ENCODE measurements at places on chromosomes 5 and 9. TPM values are rescaled to one million over a fixed set of nuclear protein-coding genes. Genes with fewer than 3 reads are reported as not detected.
A peak's percentile ranks its signal among the peaks of the same experiment; 100 is the strongest.

- H3K36me3 ChIP-seq = no peaks in the 10 kb centered on the region
- no peak overlapping the region for H3K4me3 ChIP-seq
- no peak overlapping the region for H3K27ac ChIP-seq
- H3K4me1 ChIP-seq = no peaks in the 10 kb centered on the region
- H3K27me3 ChIP-seq = no peaks in the 10 kb centered on the region
- DNase-seq = no peak
Measured at GRCh38 chr9:17783227-17783626, 204.4 kb downstream of the SH3GL2 start.

- no peak overlapping the region for H3K27ac ChIP-seq
- DNase-seq = no peak
- H3K36me3 ChIP-seq = no peaks in the 10 kb centered on the region
- H3K4me3 ChIP-seq = no peak overlapping the region
Measured at GRCh38 chr9:119298076-119298853, 71.0 kb downstream of the BRINP1 start.

GRCh38 chr5:133232435-133232834, 180.6 kb downstream of the HSPA4 start:
- no peak overlapping the region for H3K27ac ChIP-seq
- no peak for DNase-seq
- H3K4me1 ChIP-seq = peaks cover 2% of the 10 kb centered on the region
- no peaks in the 10 kb centered on the region for H3K36me3 ChIP-seq
- no peaks in the 10 kb centered on the region for H3K27me3 ChIP-seq

DNA sequence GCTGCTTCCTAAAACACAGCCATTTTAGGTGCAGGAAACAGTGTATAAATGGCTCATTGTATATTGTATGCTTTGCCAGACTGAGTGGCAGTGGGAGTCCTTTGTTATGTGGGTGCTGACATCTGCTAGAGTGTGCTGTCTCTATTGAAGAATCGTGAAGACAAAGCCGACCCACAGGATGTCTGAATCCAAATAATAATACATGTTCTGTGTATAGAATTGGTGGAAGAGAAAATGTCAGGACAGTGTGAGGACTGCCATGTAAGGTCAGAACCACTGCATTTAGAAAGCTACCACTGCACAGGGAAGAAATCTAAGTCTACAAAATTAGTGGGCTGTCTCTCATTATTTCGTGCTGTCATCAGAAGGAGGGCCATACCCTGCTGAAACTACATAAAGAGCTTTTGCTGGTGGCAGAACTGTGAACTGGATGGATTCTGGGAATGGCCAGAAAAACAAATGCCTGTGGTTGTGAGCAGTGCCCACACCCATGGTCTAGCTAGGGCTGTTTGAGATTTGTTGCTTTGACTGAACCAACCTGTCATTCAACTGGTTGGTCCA, 2.5 kb downstream of the IL7R start:
- peak overlapping the region; percentile 89 for H3K4me3 ChIP-seq
- peaks cover 80% of the 10 kb centered on the region for H3K4me1 ChIP-seq
- H3K27ac ChIP-seq = peak overlapping the region; percentile 95
- DNase-seq = no peak

- peaks cover 65% of the 10 kb centered on the region for H3K36me3 ChIP-seq
- peaks cover 52% of the 10 kb centered on the region for H3K4me1 ChIP-seq
- peak; percentile 53 for DNase-seq
- peaks cover 56% of the 10 kb centered on the region for H3K27me3 ChIP-seq
- peak overlapping the region; percentile 98 for H3K27ac ChIP-seq
- peak overlapping the region; percentile 98 for H3K4me3 ChIP-seq
Measured at GRCh38 chr5:173327084-173327947, 898 bp downstream of the STC2 start.

DNA sequence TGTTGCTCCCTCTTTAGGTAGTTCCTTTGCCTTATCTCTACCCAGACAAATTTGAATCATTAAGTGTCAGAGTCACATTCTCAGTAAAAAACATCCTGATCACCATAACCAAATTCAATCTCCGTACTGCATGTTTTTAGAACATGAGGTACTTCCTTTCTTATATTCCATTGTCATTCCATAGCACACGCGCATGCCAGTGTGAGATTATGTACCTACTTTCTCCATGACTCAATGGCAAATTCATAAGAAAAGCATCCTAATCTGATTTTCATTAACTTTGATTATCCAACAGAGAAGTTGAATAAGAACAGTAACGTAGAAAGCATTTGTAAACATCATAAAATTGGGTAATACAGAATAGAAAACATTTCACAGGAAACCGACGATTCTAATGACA, 1118.6 kb upstream of the CDH9 start:
- no peak for DNase-seq
- H3K36me3 ChIP-seq = no peaks in the 10 kb centered on the region
- no peak overlapping the region for H3K4me3 ChIP-seq
- H3K27ac ChIP-seq = no peak overlapping the region
- H3K27me3 ChIP-seq = no peaks in the 10 kb centered on the region

DNA sequence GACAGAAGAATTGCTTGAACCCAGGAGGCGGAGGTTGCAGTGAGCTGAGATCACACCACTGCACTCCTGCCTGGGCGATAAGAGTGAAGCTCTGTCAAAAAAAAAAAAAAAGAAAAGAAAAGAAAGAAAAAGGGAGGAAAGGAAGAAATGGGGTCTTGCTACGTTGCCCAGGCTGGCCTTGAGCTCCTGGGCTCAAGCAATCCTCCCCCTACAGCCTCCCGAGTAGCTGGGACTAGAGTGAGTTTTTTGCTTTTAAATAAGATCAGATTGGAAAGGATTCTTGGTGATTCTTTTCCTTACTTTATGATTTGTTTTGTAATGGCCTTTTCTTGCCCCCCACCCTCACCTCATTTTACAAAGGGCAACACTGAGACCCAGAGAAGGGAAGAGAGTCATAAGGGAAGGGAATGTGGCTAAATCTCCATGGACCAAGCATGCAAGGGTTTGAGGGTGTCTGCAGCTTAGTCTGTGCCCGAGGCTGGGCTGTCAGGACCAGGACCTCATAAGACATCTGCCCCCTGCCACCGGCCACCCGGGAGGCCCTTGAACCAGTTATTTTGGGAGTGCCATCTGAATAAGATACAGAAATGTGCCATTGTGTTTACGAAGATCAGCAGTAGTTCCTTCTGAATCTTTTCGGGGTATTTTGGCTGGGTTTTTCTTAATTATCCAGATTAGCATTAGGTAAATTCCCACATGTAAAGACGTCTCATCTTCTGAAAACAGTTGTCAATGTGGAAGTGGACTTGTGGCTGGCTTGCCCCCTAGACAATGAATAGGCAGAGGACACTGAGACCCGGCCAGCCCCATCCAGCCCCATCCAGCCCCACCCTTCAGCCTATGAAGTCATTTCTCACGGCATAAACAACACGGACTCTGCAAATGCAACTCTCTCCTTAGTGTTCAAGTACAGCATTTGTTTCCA, 44.5 kb upstream of the GRHPR start:
- DNase-seq = no peak
- H3K27me3 ChIP-seq = peaks cover 7% of the 10 kb centered on the region
- H3K4me3 ChIP-seq = no peak overlapping the region

SHB gene
- 1.3 TPM for total RNA-seq

ABLIM3 gene
- not detected for total RNA-seq

NSG2 gene
- total RNA-seq = not detected

PCDHGA3 gene
- total RNA-seq = not detected

ABCA1 gene
- 5.2 TPM for total RNA-seq

TMC1 gene
- total RNA-seq = not detected

BRD8 gene
- total RNA-seq = 60.7 TPM

Measured in activated CD4-positive, alpha-beta T cell treated with anti-CD3 and anti-CD28 coated beads for 36 hours (primary cell).